Activated CD4-positive, alpha-beta T cell treated with anti-CD3 and anti-CD28 coated beads, Interleukin-2, amount 50 U/mL, for 4 hours (primary cell): ENCODE measurements at places on chromosomes 6 and 20.
A peak's percentile ranks its signal among the peaks of the same experiment; 100 is the strongest.

GRCh38 chr20:25294459-25295385 is 46.8 kb downstream of the PYGB start:
- DNase-seq, result peak; percentile 54

DNA sequence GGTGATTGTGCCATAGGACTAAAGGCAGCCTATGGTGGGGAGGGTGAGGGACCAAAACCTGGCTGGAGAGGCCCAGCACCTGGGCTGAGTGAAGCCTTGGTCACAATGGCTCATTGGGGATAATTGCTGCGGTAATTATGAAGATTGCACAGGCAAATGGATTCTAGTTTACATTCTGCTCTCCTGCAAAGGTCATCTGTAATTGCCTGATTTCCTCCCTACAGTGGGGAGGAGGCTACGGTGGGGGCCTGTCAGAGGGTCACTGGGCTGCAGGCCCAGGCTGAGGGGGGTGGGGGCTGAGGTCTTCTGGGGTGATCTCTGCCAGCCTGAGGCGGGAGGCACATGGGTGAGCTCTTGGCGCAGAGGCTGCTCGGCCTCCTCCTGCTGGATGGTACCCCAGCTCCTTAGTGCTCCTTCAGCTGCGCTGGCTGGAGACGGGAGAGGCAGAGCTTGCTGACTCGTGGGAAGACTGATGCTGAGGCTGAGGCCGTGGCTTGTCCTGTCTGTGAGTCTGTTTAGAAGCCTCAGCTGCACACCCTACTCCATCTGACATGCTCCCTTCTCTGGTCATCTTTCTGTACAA is 30.3 kb downstream of the PACSIN1 start:
- DNase-seq, result no peak

DNA sequence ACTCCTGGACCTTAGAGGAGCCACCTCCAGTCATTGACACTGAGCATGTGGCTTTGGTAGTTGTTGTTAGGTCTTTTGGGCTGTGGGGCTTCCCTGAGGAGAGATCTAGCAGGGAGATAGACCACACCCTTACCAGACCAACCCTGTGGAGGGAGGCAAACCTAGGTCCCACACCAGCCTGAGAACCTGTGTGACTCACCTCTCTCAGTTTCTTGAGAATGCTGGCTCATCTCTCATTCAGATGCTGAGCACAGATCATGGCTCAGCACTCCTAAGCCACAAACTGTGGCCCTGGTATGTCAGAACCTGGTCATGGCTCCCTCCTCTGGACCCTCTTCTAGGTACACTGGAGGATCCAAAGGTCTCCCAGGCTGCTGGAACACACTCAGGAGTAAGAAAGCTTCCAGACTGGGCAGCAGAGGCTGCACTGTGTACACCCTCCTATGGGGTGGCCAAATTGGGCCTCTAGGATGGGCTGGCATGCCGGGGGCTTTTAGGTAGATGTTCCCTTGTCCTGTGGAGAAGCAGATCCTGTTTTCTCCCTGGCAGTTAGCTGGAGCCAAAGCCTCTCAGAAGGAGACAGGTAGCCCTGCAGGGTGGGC is 1294.5 kb downstream of the KHDRBS2 start:
- no peak for DNase-seq

- no peak for DNase-seq
Measured at GRCh38 chr20:60627751-60628565, 624.1 kb upstream of the CDH4 start.

GRCh38 chr20:48329676-48330664 is 497.8 kb downstream of the PREX1 start:
- DNase-seq, result no peak
